H7 (cell line): ENCODE measurements at places on chromosomes 3 and 15. TPM values are rescaled to one million over a fixed set of nuclear protein-coding genes. Genes with fewer than 3 reads are reported as not detected.

GRCh38 chr3:172315401-172316091 is 132.7 kb downstream of the GHSR start:
- no peak for DNase-seq

RARRES1 gene
- total RNA-seq, result not detected in 2 replicates

DNA sequence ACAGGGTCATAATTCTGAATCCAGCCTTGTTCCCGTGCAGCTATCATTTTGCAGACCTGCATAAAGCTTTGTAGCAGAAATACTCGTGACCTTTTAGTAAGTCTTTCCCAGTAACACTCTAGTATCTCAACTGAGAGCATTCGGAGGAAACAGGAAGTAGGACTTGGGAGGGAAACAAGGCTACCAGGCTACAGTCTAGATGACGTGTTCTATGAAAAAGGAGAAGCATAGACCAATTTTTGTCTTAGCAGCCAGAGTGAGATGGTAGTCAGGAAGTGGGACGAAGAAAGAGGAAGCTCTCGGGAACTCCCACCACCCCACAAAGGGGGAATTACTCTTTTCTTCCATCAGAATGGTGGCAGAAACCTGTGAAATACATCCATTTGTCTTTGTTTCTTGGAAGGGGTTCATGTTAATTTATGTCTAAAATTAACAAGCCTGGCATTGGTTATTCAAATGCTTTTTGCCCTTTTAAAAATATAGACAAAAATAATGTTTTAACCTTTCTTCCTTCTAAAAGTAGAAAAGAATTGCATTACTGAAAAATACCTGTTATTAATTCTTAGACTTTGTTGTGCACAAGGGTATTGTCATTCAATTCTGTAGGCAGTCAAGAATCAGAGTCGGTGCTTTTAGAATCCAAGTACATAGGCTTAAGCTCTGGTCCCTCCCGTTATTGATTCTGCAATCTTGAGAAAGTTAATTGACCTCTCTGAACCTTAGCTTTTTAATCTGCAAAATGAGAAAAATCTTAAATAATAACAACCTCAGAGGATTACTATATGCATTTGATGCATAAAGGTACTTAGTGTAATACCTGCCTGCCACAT is 1.6 kb upstream of the SUCNR1 start:
- DNase-seq, result no peak

JAGN1 gene
- total RNA-seq, result 15.0 and 15.1 TPM in 2 replicates

- no peak for DNase-seq
These were observed 237.0 kb downstream of the UACA start for GRCh38 chr15:70526221-70526973.
